WERI-Rb-1 (cell line): ENCODE measurements at places on chromosomes 11 and 22.
A peak's percentile ranks its signal among the peaks of the same experiment; 100 is the strongest.

- no peak for DNase-seq
Observed at GRCh38 chr11:78535027-78535426, 39.6 kb downstream of the NARS2 start.

DNA sequence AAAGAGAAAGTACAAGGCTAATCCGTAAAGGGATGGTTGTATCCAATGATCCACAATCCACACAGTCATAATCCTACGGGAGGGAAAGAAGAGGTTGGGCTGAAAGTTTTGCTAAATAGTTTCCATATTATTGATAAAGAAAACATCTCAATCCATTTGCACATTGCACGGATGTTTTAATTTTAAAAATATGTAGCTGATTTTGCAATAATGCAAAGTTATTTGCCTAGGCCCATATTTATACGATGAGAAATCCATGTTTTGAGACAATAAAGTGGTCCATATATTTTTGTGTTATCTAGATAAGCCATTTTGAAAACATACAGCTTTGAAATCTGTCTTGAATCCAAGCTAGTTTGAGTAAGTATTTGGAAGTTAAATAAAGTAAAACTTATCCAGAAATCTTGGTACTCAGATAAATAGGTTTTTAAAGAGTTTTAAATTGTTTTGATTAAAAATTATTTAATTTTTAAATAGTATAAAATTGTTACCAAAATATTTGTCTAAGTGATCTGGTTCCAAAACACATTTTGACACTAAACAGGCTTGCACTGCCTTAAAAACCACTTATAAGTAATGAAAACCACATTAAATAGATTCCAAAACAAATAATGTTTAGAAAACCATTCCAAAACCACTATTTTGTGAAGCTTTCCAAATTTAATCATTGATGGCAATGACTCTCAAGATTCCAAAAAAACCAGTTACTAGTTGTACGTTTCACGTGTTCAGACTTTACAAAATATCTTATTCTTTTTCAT lies 38.2 kb upstream of the PAMR1 start:
- no peak for DNase-seq

GRCh38 chr22:36379593-36380361 lies 8.0 kb downstream of the MYH9 start:
- no peak for DNase-seq

DNA sequence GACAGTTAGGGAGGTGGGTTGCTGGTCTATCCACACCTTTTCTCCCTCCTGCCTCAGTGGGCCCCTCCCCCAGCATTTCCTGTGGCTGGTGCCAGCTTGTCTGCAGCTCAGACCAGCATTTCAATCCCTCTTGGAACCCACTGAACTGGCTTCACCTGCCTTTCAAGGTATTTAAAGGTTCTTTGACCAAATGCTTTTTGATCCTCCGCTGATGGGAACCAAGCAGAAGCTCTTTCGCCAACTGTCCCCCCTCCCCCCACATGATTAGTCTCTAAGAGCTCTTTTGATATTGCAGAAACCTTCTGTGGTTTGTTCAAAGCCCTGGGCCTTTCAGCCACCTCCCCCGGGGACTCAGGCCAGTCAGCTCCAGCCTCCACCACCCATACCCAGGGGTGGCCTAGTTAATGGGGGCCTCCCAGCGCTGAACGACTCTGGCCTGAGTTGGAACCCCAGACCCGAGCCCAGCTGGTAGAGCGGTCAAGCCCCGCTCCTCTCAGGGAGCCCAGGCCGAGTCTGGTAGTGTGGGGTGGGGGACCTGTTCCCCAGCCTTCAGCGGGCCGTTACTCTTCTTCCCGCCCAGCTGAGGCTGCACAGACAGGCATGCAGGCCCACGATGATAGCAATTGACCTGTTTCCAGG lies 6.0 kb upstream of the SYT7 start:
- DNase-seq, result peak; percentile 95

DNA sequence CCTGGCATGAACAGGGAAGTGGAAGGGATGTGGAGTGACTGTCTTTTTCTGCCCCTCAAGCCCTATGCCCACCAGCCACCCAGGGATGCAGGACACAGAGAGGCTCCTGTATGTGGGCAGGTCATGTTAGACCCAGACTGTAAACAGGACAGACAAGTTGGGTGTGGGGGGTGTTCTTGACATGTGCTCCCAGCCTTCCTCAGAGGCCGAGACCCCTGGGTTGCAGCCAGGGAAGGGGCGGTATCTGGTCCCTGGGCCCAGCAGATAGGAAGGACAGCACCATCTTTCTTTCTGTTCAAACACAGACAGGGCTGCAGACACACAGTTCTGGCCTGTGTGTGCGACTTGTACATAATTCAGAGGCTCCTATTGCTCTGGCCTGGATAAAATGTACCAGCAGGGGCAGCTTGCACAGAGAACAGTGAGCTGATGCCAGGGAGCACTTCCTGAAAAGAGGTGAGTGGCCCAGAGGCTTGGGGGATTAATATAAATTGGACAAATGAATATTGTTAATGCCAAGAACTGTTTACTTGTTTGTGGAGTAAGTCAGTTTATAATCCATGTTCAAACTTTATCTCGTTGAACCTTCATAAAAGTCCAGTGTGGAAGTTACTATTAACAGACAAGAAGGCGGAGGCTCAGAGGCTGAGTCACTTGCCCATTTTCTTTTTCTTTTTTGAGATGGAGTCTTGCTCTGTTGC lies 16.6 kb downstream of the GDPD5 start:
- DNase-seq, result no peak

DNA sequence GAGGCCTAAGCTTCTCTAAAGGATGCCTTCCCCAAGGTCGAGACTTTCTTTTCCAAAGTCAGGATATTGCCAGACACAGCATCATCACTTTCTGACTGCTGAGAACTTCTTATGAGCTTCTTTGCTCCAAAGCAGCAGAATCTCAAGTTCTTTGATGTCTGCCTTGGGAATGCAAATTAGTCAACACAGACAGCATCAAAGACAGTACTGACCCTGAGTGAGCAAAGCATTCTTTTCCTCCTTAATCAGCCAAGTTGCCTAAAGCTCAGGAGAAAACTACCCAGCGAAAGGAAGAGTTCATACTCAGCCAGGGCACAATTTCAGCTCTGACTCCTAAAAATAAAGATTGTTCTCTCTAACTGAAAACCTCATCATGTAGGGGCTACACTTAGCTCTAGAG lies 98.0 kb downstream of the SLC36A4 start:
- DNase-seq, result no peak

- DNase-seq, result no peak
Observed at GRCh38 chr11:12274558-12275197, 102.7 kb upstream of the PARVA start.

DNA sequence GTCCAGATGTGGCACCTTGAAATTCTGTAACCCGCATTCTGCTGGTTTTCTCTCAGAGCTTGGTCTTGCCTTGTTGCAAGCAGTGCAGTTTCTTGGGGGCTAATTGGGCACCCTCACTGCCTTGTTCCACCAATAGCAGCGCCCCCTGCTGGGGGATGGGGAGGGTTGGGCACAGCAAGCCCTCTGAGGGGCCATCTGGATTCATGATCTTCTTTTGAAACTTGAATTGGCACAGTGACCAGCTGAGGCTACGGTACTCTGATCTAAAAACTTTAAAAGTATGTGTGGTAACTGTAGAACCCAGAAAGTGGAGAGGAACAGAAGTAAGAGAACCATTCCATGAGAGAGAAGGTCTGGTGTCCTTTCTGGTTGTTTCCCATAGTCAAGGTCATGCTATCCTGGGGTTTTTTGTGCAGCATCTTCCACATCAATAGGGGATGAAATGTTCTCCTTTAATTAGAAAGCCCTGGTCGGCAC lies 64.2 kb downstream of the MED15 start:
- peak; percentile 43 for DNase-seq
